ENCODE measurements at places on chromosomes 4 and X. TPM values are rescaled to one million over a fixed set of nuclear protein-coding genes. Genes with fewer than 3 reads are reported as not detected.

DNA sequence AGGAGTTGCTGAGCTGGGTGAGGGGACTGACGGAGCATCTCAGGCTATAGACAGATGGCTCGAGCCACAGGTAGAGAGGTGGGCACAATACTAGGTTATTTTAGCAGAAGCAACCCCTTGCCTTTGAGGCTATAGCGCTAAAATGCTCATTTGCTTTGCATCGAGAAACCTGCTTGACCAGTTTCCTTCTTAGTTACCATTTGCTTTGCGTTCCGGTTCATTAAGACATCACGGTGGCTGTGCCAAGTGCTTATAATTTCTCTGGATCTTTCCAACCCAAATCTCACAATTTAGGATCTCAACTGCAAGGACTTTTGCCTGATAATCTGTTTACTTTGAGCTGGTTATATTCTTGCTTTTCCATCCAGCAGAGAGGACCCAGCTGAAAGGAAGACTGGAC, 40.8 kb downstream of the DLG3 start:
- H3K36me3 ChIP-seq: peaks cover 4% of the 10 kb centered on the region
- no peak overlapping the region for H3K4me3 ChIP-seq
- H3K27ac ChIP-seq: no peak overlapping the region
- H3K27me3 ChIP-seq: no peaks in the 10 kb centered on the region
- peaks cover 7% of the 10 kb centered on the region for H3K4me1 ChIP-seq
- no peak for DNase-seq

Gene GRIA2
- total RNA-seq: not detected

Gene PNMA5
- total RNA-seq: not detected

GRCh38 chr4:112075129-112075753, 70.0 kb upstream of the FAM241A start:
- DNase-seq: peak; percentile 32
- no peaks in the 10 kb centered on the region for H3K27me3 ChIP-seq
- no peaks in the 10 kb centered on the region for H3K4me1 ChIP-seq
- no peak overlapping the region for H3K27ac ChIP-seq

DNA sequence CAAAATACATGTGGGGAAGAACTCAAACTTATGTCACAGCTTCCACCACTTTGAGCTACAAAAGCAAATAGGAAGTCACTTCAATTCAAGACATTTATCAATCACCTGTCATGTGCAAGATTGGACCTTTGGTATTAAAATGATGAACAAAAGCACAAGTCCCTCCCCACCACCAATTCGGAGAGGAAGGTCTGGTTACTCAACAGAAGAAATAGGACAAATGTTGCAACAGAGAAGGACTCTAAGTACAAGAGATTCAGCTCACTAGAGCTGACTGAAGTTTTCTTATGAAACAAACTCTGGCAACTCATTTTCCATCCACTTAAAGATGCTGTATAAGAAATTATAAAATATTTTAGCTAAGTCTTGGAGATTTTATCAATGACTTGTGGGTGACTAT, 16.0 kb upstream of the MMRN1 start:
- H3K36me3 ChIP-seq: no peaks in the 10 kb centered on the region
- H3K27me3 ChIP-seq: no peaks in the 10 kb centered on the region
- H3K4me3 ChIP-seq: no peak overlapping the region
- H3K27ac ChIP-seq: no peak overlapping the region

Gene SERTM2
- 0.23 TPM for total RNA-seq

DNA sequence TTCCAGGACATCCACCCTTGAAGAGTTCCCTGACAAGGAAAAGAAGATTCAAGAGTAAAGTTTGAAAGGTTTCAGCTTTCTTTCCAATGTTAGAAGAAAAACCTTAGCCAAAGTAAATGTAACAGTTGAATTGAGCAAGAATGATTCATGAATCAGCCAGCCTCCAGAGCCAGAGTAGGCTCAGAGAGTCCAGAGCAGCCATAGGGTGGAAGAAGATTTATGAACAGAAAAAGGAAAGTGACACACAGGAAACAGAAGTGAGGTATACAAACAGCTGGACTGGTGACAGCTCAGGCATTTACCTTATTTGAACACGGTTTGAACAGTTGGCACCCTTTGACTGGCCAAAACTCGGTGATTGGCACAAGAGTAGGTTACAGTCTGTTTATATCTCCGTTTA, 63.2 kb downstream of the QDPR start:
- no peaks in the 10 kb centered on the region for H3K27me3 ChIP-seq
- H3K4me1 ChIP-seq: peaks cover 9% of the 10 kb centered on the region
- DNase-seq: peak; percentile 72
- H3K4me3 ChIP-seq: no peak overlapping the region

Gene F8A1
- total RNA-seq: 25.6 TPM

GRCh38 chrX:15653961-15654360, 10.6 kb downstream of the CLTRN start:
- no peak overlapping the region for H3K4me3 ChIP-seq
- H3K27ac ChIP-seq: no peak overlapping the region
- no peaks in the 10 kb centered on the region for H3K4me1 ChIP-seq
- no peaks in the 10 kb centered on the region for H3K36me3 ChIP-seq
- no peaks in the 10 kb centered on the region for H3K27me3 ChIP-seq

DNA sequence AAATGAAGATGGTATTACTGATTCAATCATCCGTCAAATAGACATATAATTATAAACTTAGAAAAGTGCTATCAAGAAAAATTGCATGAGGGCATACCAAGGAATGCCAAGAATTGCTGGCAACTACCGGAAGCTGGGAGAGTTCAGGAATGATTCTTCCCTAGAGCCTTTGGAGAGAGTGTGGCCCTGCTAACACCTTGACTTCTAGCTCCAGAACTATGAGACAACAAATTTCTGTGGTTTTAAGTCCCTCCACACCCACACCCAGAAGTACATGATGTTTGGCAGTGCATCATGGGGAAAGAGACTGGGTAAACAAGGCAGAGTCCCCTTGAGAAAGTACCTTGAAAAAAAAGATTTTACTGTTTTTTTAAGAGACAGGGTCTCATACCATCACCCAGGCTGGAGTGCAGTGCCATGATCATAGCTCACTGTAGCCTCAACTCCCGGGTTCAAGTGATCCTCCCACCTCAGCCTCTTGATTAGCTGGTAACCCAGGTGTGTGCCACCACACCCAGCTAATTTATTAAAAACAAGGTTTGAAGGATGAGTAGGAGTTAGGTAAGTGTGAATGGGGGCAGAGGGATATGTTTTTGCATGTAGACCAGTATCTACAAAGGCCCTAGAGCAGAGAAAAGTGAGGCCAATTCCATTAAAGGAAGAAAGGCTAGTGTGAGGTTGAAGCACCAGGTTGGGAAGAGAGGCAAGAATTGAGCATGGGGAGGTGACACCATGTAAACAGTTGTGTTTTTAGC, 53.1 kb downstream of the GSX2 start:
- H3K36me3 ChIP-seq: no peaks in the 10 kb centered on the region
- peak overlapping the region; percentile 18 for H3K27ac ChIP-seq
- DNase-seq: peak; percentile 88

GRCh38 chr4:2930758-2931511, 32.3 kb downstream of the NOP14 start:
- H3K27ac ChIP-seq: no peak overlapping the region
- no peaks in the 10 kb centered on the region for H3K27me3 ChIP-seq
- H3K4me3 ChIP-seq: no peak overlapping the region
- H3K36me3 ChIP-seq: peaks cover 13% of the 10 kb centered on the region

All from astrocyte (in vitro differentiated cells and primary cell).